ENCODE measurements at places on chromosomes 2 and 18. TPM values are rescaled to one million over a fixed set of nuclear protein-coding genes. Genes with fewer than 3 reads are reported as not detected.

DSG1 gene
- total RNA-seq, result not detected

TMEM200C gene
- total RNA-seq, result 0.50 TPM

NAT8 gene
- total RNA-seq, result not detected

DSC2 gene
- 17.6 TPM for total RNA-seq

GCG gene
- not detected for total RNA-seq

UGT1A9 gene
- not detected for total RNA-seq

SP100 gene
- total RNA-seq, result 162 TPM

L3MBTL4 gene
- 16.9 TPM for total RNA-seq

RBBP8 gene
- total RNA-seq, result 32.7 TPM

CIAO1 gene
- total RNA-seq, result 62.3 TPM

PAIP2B gene
- total RNA-seq, result 7.7 TPM

EIPR1 gene
- total RNA-seq, result 14.9 TPM

GRCh38 chr2:113240150-113240914, 38.4 kb downstream of the PAX8 start:
- H3K4me1 ChIP-seq, result peaks cover 25% of the 10 kb centered on the region
- peak overlapping the region; percentile 5 for H3K27ac ChIP-seq
- no peaks in the 10 kb centered on the region for H3K27me3 ChIP-seq

DNA sequence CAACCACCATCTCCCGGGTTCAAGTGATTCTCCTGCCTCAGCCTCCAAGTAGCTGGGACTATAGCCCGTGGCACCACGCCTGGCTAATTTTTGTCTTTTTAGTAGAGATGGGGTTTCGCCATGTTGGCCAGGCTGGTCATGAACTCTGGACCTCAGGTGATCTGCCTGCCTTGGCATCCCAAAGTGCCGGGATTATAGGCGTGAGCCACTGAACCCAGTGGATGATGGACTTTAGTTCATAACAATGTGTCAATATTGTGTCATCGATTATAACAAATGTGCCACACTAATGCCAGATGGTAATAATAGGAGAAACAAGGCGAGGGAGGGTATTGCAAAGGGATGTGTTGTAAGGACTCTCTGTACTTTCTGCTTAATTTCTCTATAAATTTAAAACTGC, 216.6 kb downstream of the ZBTB7C start:
- H3K27ac ChIP-seq, result no peak overlapping the region
- peaks cover 9% of the 10 kb centered on the region for H3K4me1 ChIP-seq
- no peaks in the 10 kb centered on the region for H3K27me3 ChIP-seq

DNA sequence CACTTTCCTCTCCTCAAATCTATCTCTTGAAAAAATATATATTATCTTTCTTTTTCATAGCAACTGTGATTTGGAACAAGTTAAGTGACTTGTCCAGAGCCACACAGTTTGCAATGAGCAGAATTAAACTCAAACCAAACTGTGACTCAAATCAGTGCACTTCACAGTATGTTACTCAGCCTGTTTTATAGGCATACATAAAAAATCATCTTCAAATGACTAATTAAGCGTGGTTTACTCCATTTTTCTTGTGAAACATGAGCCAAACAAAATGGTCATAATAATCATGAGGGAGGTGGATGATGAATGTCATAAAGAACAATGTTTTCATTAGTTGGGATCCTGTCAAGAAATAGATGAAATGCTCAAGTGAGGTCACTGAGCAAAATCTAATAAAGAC, 6.1 kb upstream of the CCDC178 start:
- DNase-seq, result no peak
- H3K4me1 ChIP-seq, result no peaks in the 10 kb centered on the region
- no peak overlapping the region for H3K4me3 ChIP-seq
- H3K27ac ChIP-seq, result no peak overlapping the region

GRCh38 chr2:67612576-67613042, 215.5 kb downstream of the ETAA1 start:
- H3K4me3 ChIP-seq, result no peak overlapping the region
- peaks cover 6% of the 10 kb centered on the region for H3K4me1 ChIP-seq
- no peaks in the 10 kb centered on the region for H3K27me3 ChIP-seq
- no peaks in the 10 kb centered on the region for H3K36me3 ChIP-seq
- no peak for DNase-seq
- H3K27ac ChIP-seq, result no peak overlapping the region

DNA sequence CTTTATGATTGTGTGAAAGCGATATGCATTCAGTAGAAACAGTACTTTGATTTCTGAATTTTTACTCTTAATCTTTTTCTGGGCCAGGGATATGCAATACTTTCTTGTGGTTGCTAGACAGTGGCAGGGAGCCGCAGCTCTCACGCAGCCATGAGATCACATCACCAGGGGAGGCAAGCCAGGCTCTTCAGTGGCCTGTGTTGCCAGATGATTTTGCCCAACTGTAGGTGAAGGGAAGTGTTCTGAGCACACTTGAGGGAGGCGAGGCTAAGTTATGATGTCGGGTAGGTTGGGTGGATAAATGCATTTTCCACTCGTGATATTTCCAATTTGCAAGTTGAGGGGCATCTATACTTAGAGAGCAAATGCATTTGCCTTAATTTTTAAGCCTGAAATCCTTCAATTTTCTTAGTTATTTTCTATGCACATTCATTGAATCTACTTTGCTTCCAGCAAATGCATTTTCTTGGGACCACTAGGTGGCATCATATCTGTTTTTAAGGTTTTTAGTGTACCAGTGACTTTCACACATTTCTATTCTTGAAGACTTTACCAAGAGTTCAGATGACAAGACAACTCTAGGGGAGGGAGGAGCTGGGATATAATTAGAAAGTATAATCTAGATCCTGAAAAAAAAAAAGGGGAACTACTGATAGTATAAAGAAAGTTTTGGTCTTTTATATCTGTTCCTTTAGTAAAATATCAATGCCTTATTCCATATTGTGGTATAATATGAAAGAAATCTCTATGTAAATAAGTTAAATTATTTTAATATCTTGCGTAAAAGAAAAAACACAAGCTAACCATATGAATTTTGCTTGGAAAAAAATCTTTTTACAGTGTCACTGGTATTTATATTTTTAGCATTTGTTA, 643.3 kb downstream of the SOCS6 start:
- H3K27ac ChIP-seq, result no peak overlapping the region

DNA sequence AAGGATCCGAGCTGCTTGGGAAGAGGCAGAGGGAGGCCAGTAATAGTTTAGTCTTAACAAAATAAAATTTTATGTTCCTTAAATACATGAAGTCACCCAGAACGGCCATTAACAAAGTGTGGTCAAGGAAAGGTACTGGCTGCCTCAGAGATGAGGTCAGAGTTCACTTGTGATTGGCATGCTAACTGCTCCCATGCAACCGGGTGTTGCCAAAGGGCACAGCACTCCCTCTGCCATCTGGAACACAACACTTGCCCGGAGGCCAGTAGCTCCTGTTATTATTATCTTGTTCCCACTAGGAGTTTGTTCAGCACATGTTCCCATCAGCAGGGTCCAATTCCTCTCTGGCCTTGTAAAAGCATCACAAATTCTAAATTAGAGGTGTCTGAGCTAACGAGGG, 207.0 kb downstream of the CYP26B1 start:
- H3K4me3 ChIP-seq, result no peak overlapping the region
- H3K4me1 ChIP-seq, result no peaks in the 10 kb centered on the region
- H3K27ac ChIP-seq, result no peak overlapping the region

DNA sequence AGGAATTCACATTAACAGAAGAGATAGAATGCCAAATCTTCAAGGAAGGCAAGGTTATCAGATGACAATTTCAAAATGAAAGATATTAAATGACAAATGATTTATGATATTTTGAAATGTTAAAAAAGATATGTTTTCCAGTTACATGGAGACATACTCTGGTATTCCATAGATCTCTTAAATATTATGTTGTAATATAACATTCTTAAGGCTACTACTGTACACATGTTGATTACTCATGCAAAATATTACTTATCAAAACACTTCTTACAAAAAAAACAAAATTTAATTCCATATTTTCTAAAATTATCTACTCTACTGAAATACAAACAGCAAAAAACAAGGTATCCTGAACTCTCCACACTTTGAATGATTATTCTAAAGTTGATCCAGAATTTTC, 22.9 kb downstream of the RTTN start:
- no peak overlapping the region for H3K4me3 ChIP-seq
- H3K27me3 ChIP-seq, result no peaks in the 10 kb centered on the region
- H3K4me1 ChIP-seq, result no peaks in the 10 kb centered on the region

GRCh38 chr18:7177116-7177744, 53.7 kb upstream of the LRRC30 start:
- H3K27me3 ChIP-seq, result no peaks in the 10 kb centered on the region
- no peaks in the 10 kb centered on the region for H3K4me1 ChIP-seq
- no peak overlapping the region for H3K27ac ChIP-seq
- no peak overlapping the region for H3K4me3 ChIP-seq

DNA sequence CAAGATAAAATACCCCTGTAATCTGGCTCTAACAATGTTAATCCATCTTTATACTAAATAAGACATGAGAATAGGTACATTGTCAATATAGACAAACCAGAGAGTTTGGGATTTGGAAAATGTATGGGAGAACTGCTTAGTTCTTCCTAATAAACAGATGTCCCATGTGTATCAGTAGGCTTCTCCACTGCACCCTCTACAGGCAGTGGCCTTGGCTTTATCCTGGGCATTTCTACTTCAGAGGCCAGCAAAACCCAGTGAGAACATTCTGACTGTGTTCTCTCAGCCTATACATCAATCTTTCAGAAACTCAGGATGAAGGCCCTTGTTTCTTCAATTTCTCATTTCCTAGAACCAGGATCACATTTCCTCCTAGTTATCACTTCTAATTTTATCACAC, 1167.5 kb upstream of the ACVR2A start:
- no peak overlapping the region for H3K27ac ChIP-seq
- no peak overlapping the region for H3K4me3 ChIP-seq
- no peaks in the 10 kb centered on the region for H3K4me1 ChIP-seq
- no peaks in the 10 kb centered on the region for H3K36me3 ChIP-seq

GRCh38 chr2:65478498-65479135, 46.2 kb upstream of the SPRED2 start:
- no peak overlapping the region for H3K4me3 ChIP-seq
- H3K36me3 ChIP-seq, result no peaks in the 10 kb centered on the region
- no peak overlapping the region for H3K27ac ChIP-seq
- no peaks in the 10 kb centered on the region for H3K4me1 ChIP-seq

- H3K27me3 ChIP-seq, result peaks cover 61% of the 10 kb centered on the region
- no peak overlapping the region for H3K4me3 ChIP-seq
- H3K4me1 ChIP-seq, result peaks cover 8% of the 10 kb centered on the region
- no peak for DNase-seq
- no peak overlapping the region for H3K27ac ChIP-seq
These were observed 9.8 kb downstream of the FEV start for GRCh38 chr2:218975060-218975777.

GRCh38 chr18:31773774-31774476, 13.2 kb upstream of the SLC25A52 start:
- H3K27me3 ChIP-seq, result no peaks in the 10 kb centered on the region
- no peak overlapping the region for H3K4me3 ChIP-seq
- no peaks in the 10 kb centered on the region for H3K4me1 ChIP-seq
- H3K27ac ChIP-seq, result no peak overlapping the region
- no peaks in the 10 kb centered on the region for H3K36me3 ChIP-seq
- no peak for DNase-seq

- peaks cover 7% of the 10 kb centered on the region for H3K4me1 ChIP-seq
- H3K27ac ChIP-seq, result no peak overlapping the region
- DNase-seq, result no peak
- H3K4me3 ChIP-seq, result no peak overlapping the region
- no peaks in the 10 kb centered on the region for H3K36me3 ChIP-seq
These were observed 190.4 kb downstream of the FMNL2 start for GRCh38 chr2:152525277-152525838.

DNA sequence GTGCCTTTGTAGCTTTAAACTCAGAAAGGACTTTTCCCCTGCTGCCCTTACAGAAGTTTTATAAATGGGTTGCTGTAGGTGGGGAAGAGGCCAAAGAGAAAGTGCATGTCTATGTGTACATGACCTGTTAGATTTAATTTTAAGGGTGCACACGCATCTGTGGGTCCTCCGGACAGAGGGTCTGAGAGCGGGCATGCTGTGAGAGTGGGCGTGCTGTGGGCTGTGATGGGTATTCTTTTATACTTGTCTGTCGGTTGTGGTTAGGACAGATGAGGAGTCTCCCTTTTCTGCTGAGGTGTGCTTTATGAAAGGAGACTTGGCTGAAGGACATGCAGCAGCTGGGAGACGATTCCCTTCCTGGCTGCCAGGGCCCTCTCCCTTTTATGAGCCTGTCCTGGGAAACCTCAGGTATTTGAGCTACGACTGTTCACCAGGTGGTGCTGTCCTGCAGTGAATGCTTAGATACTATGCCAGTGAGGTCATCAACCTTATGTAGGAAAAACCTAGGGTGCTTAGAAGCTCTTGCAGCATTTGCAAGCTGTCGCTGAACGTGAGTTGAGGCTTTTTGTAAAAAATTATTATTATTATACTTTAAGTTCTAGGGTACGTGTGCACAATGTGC, 67.5 kb downstream of the TANC1 start:
- no peaks in the 10 kb centered on the region for H3K27me3 ChIP-seq
- H3K27ac ChIP-seq, result no peak overlapping the region
- peaks cover 38% of the 10 kb centered on the region for H3K4me1 ChIP-seq
- DNase-seq, result no peak
- no peak overlapping the region for H3K4me3 ChIP-seq

DNA sequence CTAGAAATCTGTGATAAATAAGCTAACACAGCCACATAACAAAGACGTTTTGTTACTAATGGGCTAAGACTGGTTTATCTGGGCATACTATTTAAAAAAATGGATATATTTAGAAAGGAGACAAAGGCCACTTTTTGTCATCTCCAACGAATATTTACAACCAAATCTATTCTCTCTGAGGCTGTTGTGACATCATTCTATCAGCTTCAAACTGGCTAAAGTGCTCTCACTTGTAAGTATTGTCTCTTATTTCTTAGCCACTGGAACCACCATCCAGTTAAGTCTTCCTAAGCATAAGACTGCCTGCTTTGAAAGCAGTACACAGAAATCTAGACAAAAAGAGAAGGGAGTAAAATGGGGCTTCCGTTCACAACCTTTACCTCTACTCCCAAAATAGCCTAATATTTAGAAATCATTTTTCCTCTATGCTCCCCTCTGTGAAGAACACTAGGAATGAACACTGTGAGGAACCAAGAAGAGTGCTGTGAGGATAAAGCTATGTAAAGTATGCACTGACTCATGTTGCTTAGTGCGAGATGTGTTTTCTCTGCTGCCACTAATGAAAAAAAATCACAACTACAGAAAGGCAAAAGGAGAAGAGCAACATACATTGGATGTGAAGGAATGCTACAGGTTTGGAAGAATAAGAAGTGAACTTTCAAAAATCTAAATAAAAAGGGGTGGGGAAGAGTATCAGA, 264.1 kb downstream of the EXOC6B start:
- DNase-seq, result no peak
- no peak overlapping the region for H3K4me3 ChIP-seq
- H3K36me3 ChIP-seq, result no peaks in the 10 kb centered on the region

GRCh38 chr2:29064746-29065067, 9.6 kb downstream of the PCARE start:
- DNase-seq, result no peak
- H3K4me1 ChIP-seq, result peaks cover 24% of the 10 kb centered on the region
- no peaks in the 10 kb centered on the region for H3K36me3 ChIP-seq
- no peaks in the 10 kb centered on the region for H3K27me3 ChIP-seq
- no peak overlapping the region for H3K27ac ChIP-seq
